ELR (cell line): ENCODE measurements at places on chromosomes 2 and 18.

DNA sequence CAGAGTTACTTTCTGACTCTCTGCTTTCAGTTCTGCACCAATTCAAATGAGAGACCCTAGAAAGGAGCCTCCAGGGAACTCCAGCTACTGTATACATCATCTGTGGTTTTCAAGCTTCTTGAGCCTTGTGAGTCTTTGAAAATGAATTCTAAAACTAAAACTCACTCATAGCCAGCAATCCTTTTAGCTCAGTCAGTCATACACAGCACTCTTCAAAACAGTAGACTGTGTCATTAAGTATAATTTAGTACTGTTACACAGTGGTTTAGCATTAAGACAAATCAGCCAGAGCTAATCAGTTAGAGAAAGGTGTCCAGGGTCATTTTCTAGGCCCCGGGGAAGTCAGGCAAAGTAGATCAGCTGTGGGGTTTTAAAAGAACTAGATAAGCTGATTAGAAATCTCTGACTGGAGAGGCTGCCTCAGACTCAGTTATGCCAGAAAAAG lies 322.1 kb upstream of the THUMPD2 start:
- DNase-seq: peak; percentile 89

DNA sequence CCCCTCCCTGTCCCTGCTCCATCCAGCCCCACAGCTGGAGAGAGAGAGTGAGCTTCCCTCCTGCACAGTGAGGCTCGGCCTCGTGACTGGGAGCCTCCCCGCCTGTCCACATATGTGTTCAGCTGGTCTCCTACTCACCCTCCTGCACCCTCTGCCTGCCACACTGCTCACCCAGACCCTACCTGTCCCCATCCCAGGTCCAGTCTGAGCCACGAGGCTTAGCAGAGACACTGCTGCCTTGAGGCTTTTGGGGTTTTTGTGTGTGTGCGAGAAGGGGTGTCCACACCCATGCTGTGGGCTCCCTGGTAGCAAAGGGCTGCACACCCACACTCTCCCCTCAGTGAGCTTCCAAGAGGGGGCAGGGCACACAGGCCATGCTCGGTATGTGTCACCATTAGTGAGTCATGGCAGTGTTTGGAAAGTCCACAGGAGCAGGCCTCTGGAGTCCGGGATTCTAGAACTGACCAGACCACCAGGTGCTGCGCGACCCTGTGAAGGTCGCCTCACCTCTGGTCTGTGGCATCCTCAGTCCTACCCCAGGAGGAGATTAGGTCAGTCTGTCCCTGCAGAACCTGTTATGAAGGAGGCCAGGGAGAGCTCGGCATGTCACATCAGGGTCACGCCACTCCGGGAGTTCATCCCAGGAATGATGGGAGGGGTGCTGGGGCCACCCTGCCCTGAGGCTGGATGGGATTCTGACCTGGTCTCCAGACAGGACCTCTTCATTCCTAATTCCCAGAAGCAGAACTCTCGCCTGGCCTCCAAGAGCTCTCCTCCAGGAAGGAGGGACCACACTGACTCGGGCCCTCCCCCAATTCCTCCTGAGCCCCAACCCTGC lies 39.9 kb upstream of the SMAD7 start:
- DNase-seq: peak; percentile 85

DNA sequence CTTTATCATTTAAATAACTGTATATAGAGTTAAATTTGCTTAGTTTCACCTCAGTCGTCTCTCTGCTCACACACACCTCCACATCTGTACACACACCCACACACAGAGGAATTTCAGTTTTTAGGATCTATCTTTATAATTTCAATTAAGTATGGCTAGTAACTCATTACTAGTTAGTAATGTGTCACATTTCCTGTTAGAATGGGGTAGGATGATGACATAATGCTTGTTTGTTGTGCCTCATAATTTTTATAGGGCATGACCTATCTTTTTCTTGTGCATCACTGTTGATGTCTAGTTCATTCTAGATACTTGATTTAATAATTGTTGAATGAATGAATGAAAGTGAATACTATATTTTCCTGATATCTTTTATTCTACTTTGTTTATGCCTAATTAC lies 108.6 kb downstream of the AGPS start:
- peak; percentile 28 for DNase-seq

- DNase-seq: no peak
These were observed 96.7 kb downstream of the RHOB start for GRCh38 chr2:20543469-20544152.

DNA sequence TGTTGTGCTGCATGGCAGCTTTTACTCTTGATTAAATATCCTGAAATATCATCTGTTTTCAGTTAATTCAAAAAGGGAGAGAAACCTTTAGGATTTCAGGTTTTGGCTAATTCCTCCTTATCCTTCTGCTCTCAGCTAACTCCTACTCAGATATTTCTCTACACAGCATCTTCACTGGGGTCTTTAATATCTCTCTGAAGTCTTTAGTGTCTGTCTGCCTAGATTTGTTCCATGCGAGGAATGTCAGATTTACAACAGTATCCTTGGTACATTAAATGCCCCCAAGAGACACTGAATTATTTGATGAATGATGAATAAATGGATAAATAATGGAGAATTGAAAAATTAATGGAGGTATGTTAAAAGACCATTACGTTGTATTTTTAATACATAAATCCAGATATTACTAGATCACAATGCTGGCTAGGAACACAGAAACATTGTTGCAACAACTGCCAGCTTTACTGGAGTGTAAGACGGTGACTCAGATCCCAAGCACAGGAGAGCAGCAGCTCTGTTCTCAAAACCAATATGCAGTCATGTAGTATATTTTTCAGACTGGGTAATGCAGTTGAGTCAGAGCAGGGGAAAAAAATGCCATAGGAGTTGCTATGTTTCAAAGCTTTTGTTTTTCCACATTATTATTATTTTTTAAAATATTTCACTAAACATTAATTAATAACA lies 388.0 kb upstream of the SYT4 start:
- peak; percentile 52 for DNase-seq

DNA sequence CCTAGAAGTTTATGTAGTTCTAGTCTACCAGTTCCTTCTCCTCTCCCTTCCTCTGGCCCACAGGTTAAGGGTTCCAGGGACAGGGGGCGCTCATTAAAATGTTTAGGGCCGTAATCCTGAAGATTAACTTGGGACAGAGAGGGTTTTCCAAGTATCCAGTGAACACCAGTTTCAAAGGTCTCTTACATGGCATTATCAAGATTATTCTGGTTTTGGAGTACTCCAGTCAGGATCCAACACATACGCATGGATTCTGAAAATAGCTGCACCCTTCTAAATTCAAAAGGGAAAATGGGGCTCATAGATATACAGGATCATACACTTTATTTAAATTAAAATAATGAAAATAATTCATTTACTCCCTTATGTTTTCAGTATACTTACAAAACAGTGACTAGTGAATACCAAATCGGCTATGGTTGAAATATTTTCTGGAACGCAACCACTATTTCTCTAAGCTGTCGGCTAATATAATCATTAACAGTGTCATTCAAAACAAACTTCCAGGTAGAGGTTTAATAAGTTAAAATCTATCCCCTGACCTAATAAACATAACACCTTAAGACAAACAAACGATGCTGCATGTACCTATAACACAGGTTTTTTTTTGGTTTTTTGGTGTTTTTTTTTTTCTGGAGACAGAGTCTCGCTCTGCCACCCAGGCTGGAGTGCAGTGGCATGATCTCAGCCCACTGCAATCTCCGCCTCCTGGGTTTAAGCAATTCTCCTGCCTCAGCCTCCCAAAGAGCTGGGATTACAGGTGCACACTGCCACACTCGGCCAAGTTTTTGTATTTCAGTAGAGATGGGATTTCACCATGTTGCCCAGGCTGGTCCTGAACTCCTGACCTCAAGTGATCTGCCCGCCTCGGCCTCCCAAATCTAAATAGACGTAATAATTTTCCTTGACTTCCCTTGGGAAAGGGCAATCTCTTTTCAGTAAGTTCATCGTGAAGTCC lies 44.7 kb downstream of the MGAT4A start:
- DNase-seq: no peak

GRCh38 chr18:35512761-35513160 lies 15.0 kb upstream of the INO80C start:
- DNase-seq: no peak

- DNase-seq: no peak
These were observed 28.8 kb upstream of the KCMF1 start for GRCh38 chr2:84942166-84942565.

DNA sequence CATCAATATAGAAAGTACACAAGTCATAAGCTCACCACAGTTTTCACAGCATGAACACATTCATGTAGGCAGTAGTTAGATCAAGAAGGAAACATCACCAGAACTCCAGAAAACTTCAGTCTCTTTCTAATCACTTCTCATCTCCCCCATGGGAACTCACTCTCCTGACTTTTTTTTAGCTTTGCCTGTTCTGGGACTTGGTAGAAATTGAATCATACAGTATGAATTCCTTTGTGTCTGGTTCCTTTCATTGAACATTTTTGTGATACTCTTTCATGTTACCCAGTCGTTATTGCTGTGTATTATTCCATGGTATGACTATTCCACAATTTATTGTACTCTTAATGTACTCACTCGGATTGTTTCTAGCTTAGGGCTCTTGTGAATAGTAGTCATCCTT lies 160.2 kb downstream of the TAF4B start:
- DNase-seq: peak; percentile 8
